Urinary bladder (tissue), 4 donors: ENCODE measurements at places on chromosomes 13 and 19.

- no peak for DNase-seq
Observed at GRCh38 chr19:8626842-8627241, 3.6 kb upstream of the NFILZ start.

DNA sequence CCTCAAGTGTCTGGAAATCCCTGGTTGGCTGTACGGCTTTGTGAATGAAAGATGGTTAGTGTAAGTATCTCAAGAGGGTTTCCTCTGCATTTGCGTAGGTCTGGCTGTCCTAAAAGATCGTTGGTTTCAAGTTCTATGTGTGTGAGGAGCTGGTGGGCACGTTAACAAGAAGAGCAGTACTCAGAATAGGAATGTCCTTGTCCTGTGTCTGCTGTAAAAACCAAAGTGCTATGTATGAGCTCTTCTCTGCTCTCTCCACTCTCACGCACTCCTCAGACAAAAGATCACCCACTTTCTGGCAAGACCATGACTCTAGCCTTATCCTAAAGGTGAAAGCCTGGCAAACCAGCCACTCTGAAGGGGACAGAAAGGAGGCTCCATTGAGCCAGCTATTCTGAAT lies 39.1 kb downstream of the USP12 start:
- DNase-seq = no peak

- DNase-seq = no peak
Observed at GRCh38 chr13:41136396-41137031, 3.9 kb upstream of the KBTBD6 start.

DNA sequence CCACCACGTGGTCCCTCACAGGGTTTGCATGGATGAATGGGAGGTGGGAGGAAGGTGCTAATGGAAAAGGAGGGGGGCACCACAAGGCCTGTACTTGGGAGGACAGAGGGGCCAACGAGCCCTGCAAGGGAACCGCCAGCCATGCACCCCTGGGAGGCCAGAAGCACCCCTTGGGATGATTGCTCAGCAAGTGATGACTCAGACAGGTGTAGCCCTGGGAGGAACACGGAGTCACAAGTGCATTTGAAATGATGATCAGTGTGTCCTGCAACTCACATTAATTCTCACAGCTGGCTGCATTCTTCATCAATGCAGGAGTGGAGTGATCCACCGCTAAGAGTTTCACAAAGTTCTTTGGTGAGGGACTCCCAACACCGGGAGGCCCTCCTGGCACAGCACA lies 82.8 kb upstream of the ZNF254 start:
- DNase-seq = no peak

GRCh38 chr19:2038284-2039088 lies 12.6 kb downstream of the MKNK2 start:
- no peak for DNase-seq

DNA sequence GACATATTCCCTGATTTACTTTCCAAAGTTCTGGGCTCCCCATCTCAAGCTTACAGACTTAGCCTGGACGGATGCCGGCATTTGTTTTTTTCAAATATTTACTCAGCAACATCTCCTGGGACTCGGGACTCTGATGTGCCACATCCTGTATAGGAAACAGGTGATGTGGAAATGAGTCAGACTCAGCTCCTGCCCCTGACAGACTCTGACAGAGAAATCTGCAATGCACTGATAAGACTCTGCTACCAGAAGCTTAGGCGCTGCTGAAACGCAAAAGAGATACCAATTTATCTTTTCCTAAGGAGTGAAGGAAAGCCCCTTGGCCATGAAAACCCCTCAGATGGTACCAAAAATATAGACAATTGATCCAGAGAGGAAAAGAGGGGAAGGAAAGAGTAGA lies 16.2 kb downstream of the LAIR2 start:
- no peak for DNase-seq

DNA sequence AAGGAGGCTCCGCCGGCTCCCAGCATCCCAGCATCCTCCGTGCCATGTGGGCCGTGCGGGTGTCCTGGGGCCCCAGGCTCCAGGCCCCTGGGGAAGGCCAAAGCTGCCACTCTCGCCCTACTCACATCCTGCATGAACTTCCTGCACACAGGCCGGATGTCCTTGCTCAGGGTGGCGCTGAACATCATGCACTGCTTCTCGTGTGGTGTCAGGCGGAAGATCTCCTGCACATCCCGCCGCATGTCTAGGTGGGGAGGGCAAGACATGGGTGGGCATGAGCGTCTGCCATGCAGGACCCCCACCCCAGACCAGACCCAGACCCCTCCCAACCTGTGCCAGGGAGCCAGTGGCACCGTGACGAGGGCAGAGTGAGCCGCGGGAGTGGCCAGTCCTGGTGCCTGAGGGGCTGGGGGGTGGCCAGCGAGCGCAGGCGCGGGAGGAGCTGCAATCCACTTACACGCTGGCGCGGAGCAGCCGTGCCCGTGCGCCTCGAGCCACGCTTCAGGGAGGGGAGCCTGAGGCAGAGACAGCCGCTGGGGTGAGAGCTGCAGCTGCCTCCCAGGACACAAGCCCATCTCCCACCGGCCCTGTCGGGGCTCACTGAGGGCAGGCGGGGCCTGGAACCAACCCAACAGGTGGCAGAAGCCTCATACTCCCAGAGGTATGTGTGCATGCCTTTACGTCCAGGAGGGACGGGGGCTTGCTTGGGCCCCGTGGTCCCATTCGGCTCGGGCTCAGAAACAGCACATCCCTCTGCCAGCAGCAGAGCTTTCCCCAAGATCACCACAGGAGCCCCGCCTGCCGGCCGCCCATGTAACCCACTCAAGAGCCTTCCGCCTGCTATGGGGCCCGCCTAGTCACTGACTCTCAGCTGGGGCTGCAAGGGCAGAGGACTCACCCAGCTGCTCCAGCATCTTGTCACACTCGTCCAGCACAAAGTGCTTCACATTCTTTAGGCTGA lies 8.8 kb downstream of the DDX39A start:
- no peak for DNase-seq

DNA sequence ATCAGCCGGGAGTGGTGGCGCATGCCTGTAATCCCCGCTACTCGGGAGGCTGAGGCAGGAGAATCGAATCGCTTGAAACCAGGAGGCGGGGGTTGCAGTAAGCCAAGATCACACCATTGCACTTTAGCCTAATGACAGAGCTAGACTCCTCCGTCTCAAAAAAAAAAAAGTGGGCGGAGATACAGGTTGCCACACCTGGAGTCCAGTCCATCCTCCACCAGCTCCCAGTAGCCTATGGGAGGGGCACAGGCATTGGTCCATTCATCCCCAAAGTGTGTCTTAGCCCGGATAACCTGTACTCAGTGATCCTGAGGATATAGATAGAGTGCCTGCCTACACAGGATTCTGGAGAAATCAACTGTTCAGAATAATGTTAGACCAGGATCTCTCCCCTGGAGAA lies 3.4 kb upstream of the DOT1L start:
- DNase-seq = no peak
